ENCODE measurements at places on chromosomes 2 and 18. TPM values are rescaled to one million over a fixed set of nuclear protein-coding genes. Genes with fewer than 3 reads are reported as not detected.

PRKAG3 gene
- not detected for total RNA-seq

PAX8 gene
- total RNA-seq, result not detected

DNA sequence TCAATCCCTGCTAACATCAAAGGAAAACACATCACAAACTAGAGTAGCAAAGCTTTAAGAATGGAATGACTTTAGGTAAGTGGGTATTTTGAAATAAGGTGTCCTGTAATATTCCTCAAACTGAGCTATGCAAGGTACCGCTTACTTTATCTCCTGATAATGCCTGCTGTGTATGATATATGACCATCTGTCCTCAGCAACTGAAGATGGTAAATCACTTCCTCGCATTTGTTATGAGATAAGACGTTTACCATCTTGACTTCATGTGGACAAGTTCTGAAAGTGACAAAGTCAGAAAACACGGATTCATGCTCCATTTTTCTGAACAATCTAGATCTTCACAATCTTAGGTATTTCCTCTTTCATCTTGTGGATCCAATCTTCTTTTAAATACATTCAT lies 49.3 kb upstream of the PTPRM start:
- H3K27me3 ChIP-seq, result no peaks in the 10 kb centered on the region
- no peak overlapping the region for H3K27ac ChIP-seq
- H3K4me1 ChIP-seq, result peaks cover under 1% of the 10 kb centered on the region
- no peak overlapping the region for H3K4me3 ChIP-seq

DNA sequence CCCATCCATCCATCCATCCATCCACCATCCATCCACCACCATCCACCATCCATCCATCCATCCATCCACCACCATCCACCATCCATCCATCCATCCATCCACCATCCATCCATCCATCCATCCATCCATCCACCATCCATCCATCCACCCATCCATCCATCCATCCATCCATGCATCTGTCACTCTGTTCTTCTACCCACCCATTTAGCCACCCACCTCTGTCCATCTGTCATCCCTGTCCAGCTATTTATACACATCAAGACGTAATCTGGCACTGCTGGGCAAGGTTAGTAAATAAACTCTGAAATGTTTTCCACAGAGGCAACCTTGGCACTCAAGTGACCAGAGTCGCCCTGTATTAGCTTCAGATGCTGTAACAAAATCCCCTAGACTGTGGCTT lies 120.9 kb downstream of the RTP5 start:
- H3K4me1 ChIP-seq, result no peaks in the 10 kb centered on the region
- DNase-seq, result no peak
- no peak overlapping the region for H3K4me3 ChIP-seq

GRCh38 chr2:113826346-113827285 lies 63.3 kb upstream of the ACTR3 start:
- H3K4me3 ChIP-seq, result no peak overlapping the region
- H3K4me1 ChIP-seq, result no peaks in the 10 kb centered on the region
- no peaks in the 10 kb centered on the region for H3K27me3 ChIP-seq
- no peaks in the 10 kb centered on the region for H3K36me3 ChIP-seq
- no peak for DNase-seq

DNA sequence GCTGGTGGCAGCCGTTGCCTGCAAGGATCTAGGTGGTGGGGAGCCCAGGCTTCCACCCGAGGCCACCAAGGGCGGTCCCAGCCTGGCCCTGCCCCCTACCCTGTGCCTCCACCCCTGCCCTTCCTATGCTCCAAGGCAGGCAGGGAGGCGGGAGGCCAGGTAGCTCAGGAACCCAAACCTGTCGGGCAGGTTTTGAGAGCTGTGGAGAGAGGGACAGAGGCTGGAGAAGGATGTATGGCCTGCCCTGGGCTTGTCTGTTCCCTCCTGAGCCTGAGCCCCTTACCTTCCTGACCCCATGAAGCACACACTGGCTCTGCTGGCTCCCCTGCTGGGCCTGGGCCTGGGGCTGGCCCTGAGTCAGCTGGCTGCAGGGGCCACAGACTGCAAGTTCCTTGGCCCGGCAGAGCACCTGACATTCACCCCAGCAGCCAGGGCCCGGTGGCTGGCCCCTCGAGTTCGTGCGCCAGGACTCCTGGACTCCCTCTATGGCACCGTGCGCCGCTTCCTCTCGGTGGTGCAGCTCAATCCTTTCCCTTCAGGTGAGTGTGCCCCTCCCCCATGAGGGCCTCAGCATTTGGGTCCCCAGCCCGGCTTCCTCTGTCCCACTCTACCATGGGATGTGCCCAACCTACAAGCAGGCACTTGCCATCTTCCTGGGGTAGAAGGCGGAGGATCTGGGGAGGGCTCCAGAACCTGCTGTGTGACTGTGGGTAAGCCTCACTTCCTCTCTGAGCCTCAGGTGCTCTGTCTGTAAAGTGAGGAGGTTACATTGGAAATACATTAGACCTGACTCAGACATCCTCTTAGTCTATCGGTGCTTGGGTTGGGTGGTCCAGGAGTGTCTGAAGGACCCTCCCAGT lies at the start of gene PROM2:
Gene PROM2, plus strand, starts transcription at position 159 of the 860 bp plus-strand sequence. Its CDS starts 137 bp downstream, at position 296.
- H3K36me3 ChIP-seq, result no peaks in the 10 kb centered on the region
- H3K4me1 ChIP-seq, result no peaks in the 10 kb centered on the region
- no peaks in the 10 kb centered on the region for H3K27me3 ChIP-seq
- no peak within 1 kb of the TSS for H3K27ac ChIP-seq
- no peak within 1 kb of the TSS for H3K4me3 ChIP-seq

- H3K27ac ChIP-seq, result no peak overlapping the region
- no peak overlapping the region for H3K4me3 ChIP-seq
- no peaks in the 10 kb centered on the region for H3K27me3 ChIP-seq
- no peak for DNase-seq
- H3K4me1 ChIP-seq, result peaks cover 16% of the 10 kb centered on the region
- peaks cover 3% of the 10 kb centered on the region for H3K36me3 ChIP-seq
These were observed 71.1 kb upstream of the SH3BP4 start for GRCh38 chr2:234880551-234881211.

DNA sequence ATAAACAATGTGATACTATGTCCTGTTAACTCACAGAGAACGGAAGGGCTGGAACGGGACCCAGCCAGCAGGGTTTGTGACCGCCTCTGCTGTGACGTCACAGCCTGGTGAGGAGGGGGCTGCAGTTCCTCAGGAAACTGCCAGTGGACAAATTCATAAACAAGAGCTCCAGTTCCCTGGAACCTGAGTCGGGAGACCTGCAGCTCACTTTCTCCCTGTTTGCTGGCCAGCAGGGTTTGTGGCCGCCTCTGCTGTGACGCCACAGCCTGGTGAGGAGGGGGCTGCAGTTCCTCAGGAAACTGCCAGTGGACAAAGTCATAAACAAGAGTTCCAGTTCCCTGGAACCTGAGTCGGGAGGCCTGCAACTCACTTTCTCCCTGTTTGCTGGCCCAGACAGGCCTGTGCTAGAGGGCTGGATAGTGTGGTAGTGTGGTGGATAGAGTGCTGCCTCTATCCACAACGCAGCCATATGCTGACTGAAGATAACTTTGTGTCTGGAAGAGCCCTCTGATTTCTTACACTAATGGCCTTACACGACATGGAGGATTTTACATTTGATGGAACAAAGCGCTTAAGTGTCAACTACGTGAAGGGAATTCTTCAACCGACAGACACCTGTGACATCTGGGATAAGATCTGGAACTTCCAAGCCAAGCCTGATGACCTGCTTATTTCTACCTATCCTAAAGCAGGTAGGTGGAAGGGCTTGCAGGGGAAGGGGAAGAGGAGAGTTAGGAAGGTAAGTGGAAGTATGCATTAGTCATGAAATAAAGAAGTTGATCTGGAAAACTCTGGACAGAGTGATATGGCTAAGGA lies at the start of gene SULT1C4:
Gene SULT1C4, plus strand, starts transcription at position 140 of the 816 bp plus-strand sequence. Its CDS starts 384 bp downstream, at position 524.
- H3K36me3 ChIP-seq, result no peaks in the 10 kb centered on the region
- no peak for DNase-seq
- H3K27me3 ChIP-seq, result no peaks in the 10 kb centered on the region
- H3K4me1 ChIP-seq, result peaks cover 34% of the 10 kb centered on the region
- H3K27ac ChIP-seq, result peak within 1 kb of the TSS; percentile 94

GRCh38 chr2:95284886-95285541 lies 10.8 kb downstream of the PROM2 start:
- H3K36me3 ChIP-seq, result peaks cover 2% of the 10 kb centered on the region
- no peak overlapping the region for H3K4me3 ChIP-seq
- no peak for DNase-seq
- H3K27ac ChIP-seq, result no peak overlapping the region
- H3K27me3 ChIP-seq, result no peaks in the 10 kb centered on the region

Data from chondrocyte (in vitro differentiated cells).